Activated CD8-positive, alpha-beta memory T cell treated with anti-CD3 and anti-CD28 coated beads for 1 hour (primary cell): ENCODE measurements at places on chromosomes 3 and 15.

DNA sequence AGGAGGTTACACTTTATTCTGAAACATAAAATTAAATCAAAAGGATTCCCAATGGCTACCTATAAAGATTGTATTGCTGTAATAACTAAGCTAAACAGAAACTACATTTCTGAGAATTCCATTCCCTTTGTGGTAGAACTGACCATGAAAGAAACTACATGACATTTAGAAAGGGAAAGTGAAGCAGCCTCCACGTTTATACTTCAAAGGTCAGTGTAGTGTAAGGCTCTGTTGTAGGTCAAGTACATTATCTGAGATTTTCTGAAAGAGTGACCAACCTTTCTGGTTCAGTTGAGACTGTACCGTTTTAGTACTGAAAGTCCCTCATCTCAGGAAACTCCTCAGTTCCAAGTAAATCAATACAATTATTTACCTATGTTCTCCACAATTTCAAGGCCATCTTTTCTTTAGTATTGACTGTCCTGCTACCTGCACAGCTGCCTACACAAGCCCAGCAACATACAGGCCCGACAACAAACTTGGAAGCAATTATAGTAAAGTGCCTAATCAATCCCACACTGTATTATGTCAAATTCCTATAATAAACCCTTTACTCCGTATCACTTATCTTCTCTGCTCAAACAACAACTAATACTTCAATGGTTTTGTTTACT lies 343.0 kb downstream of the PLOD2 start:
- DNase-seq, result no peak

DNA sequence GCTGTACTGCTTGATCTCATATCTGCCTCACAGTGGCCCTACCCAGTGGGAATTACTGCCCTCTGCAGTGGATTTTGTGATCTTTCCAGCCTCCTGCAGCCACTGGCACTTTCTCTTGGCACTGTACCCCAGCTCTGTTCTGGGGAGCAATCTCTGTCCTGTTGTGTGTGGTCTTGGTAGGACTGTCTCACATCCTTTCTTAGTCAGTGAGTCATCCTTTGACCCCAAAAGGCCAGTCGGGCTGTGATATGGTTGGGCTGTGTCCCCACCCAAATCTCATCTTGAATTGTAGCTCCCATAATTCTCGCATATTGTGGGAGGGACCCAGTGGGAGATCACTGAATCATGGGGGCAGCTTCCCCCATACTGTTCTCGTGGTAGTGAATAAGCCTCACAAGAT lies 133.3 kb upstream of the TPM1 start:
- DNase-seq, result no peak

DNA sequence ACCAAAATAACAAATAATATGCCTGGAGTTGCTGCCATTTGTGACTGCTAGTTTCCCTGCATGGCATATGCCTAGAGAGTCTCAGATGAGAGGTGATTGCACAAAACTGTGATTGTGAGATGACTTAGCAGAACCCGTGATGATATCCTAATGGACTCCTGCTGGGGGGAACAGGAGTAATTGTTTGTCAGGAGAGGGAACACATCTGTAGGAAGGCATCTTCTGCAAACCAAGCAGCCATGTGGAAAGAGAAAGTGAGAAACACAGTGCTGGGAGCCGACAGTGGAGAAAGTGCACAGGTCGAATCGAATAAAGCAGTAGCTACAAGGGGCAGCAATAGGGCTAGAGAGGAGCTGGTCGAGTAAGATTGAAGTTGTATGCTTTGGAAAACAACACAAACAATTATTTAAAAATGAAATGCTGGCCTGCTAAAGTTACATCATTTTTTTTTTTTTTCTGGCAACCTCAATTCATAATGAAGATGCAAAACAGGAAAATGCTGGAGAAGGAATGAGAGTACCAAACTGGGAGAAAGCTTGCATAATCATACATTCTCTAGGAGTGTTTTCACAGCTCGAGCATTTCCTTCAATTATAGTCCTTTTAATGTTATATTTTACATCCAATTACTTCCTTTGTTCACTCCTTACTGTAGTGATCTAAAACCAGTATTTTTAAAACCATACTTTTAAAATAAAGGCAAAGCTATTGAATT lies 494.2 kb upstream of the AGTR1 start:
- DNase-seq, result no peak

- DNase-seq, result no peak
Observed at GRCh38 chr3:152317956-152318355, 49.2 kb downstream of the MBNL1 start.

DNA sequence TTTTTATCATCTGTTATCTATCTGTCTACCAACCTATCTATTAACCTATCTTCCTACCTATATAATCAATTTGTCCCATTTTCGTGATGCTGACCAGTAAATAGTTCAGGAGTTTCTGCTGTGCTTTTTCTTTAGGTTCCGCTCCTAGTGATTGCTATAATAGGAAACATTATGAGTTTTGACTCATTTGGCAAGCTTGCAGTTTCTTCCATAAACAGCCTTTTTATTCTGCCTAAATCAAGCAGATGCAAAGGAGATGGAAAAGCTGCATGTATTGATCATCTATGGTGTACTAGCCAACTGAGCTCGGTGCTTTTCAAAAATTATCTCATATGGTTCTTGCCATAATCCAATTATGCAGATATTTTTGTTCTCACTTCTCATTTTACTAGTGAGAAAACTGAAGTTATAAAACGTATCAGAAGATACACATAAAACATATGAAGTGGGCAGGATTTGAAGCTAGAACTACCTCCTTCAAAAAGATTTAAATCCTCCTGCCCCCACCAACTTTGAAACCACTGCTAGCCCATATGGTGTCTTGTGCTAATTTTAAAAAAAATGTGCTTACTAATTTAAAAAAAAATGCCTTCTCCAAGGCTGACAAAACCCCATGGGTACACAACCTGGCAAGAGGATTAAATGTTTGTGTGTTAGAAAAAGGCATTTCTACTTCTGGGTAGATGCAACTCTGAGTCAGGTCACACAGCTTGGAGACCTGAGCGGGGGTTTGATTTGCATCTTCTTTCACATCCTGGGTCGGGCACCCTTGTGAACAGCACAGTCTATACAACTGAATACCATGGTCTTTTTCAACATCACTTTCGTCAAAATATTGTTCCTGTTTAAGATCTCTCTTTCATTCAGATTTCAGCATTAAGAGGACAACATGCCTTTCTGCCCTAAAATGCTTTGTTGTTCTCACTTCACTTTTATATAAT lies 267.0 kb downstream of the CHL1 start:
- DNase-seq, result no peak

DNA sequence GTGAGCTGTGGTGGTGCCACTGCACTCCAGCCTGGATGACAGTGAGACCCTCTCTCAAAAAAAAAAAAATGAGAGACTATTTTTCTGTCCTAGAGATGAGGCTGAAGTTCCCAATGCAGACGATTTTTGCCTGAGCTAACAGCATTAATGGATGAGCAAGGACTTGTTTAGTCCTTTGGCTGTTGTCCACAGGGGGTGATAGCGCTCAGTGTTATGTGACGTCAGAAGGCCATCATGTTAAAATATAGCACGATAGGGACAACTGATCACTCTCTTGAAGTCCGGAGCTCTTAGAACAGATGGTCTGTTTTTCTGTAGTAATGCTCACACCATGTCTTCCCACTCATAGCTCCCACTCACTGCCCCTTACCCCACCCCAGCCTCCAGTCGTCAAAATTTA lies 6.8 kb downstream of the TRNT1 start:
- DNase-seq, result no peak

- no peak for DNase-seq
Observed at GRCh38 chr15:63075015-63075983, 32.8 kb downstream of the TPM1 start.

DNA sequence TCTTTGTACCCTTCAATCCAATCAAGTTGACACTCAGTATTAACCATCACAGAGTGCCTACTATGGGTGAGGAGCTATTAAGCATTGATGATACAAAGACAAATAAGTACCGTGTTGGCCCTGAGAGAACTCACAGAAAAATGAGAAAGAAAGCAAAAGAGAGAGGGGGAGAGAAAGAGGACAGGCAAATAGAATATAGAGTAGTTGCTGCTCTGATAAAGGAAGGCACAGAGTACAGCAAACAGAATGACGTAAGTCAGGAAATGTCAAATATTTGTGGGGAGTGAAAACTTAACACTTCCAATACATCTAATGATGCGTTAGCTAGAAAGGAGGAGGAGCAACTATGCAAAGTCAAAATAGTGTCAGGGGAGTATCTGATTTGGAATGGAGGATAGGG lies 320.6 kb upstream of the KCNH8 start:
- DNase-seq, result no peak

GRCh38 chr3:174937478-174937877 lies 78.3 kb downstream of the NAALADL2 start:
- DNase-seq, result no peak

- DNase-seq, result no peak
Observed at GRCh38 chr3:48432411-48433371, 2.8 kb upstream of the PLXNB1 start.

DNA sequence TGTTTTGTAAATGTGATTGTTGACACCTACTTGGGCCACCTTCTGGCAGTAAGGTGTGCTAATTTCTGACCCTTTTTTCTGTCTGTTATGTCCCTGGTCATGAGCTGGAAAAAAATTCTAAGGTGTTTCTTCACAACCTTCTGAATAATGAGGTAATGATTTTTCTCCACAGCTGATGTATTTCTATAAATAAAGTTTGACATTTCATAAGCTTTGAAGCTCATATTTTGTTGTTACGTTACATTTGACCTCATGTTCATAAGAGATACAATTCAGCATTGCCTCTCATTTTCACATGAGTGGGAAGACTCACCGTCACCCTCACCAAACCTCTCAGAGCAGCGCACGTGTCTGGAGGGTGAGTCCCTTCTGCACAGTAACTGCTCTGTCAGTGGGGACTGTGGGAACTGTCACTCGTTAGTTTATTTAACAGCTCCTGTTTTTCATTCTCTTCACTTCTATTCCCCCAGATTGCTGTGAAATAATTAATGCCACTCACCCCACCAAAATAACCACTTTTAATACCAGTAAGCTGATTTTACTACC lies 140.9 kb downstream of the PLCL2 start:
- DNase-seq, result no peak

DNA sequence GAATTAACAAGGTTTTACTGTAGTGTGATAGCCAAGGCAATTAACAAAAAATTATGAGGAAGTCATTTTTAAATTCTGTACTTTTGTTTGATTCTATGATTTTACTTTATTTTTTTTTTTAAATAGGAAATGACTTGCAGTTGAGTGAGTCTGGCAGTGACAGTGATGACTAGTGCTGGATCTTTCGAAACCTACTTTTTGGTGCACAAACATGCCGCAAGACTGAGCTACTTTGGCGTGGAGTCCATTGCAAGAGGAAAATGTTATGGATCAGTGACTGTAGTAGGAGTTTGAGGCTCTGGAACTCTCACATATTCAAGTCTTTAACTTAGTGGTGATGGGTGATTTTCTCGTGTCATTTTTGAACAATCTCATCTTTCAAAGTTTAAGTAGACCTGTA lies 11.6 kb downstream of the EAF1 start:
- DNase-seq, result no peak

DNA sequence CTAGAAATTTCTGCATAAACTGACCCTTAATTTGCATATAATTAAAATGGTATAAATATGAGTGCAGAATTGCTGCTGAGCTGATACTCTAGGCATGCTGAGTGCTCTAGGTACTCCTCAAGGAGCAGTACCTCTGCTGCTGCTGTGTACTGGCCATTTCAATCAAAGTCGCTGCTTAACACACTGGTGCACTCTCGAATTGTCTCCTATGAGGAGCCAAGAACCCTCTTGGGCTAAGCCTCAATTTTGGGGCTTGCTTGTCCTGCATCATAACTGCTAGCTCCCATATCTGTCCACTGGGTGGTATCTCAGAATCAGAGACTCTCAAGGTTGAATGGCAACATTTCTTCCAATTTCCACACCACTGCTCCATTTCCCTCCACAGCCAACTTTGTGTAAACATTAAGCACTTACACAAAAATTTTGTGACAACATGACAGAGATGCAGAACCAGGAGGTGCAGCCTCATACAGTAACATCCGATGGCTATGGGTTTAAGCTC lies 82.5 kb downstream of the XXYLT1 start:
- no peak for DNase-seq

DNA sequence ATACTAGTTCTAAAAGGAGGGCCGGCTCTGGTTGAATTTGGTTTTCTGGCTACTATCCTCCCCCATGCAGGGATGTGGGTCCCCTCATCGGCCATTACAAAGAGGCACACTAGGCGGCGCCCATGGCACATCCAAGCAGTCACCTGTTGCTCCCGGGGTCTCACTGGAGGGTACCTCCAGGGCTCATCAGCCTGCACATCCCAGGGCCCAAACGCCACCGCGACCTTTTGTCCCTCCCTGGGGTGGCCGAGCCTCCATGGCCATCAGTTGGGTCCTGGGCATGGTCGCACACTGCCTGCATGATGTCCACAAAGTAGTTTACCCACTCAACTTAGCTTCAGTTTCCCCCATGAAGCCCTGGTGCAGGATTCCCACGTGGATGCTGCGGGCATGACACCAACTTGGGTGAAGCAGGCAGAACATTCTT lies 28.3 kb downstream of the IDH3A start:
- peak; percentile 19 for DNase-seq

DNA sequence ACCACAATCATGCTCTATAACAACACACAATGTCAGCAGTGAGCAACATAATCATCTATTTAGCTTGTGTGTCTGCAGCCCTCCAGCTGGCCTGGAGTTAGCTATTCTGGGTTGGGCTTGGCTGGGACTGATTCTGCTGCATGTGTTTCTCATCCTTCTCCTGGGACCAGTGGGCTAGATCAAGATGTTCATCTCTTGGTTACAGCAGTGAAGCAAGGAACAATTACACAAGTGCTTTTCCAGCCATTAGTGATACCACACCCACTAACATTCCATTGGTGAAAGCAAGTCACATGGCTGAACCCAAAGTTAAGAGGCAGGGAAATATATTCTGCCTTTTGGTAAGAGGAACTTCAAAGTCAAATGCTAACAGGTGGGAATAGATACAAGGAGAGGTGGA lies 14.6 kb downstream of the NUDT16 start:
- no peak for DNase-seq

DNA sequence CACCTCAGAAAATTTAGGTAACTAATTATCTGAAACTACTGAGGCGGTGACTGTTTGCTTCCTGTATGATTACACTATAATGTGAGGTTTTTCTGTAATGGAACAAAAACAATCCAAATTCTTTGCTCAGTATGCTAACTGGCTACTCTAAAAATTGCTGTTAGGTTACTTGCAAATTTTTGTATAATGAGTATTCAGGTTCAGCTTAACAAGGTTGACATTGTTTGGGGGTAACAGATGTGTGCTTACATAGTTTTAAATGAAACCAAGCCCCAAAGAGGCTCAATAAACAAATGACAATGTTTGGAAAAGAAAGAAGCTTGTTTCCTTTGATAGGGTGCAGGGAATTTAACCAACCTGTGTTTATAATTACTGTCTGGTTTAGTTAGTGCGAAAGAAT lies 414.5 kb upstream of the MDFIC2 start:
- no peak for DNase-seq

DNA sequence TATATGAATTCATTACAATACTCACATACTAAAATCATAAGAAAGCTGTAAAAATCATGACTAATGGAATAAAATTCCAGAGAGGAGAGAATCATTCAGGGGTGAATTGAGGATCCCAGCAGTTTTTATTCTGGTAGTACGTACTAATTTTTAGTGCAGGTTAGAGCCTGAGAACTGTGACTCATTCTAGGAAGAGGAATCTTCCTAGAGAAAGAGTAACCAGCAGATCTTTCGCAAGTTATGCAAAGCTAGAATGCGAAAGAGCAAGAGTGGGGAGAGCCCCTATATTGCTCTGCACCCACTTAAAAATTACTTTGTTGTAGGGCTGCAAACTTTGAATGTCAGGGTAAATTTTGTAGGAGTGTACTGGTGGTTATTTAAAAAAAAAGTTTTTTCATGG lies 303.6 kb upstream of the ARPP21 start:
- no peak for DNase-seq

- no peak for DNase-seq
Observed at GRCh38 chr3:34200576-34200975, 402.1 kb downstream of the PDCD6IP start.
